ENCODE measurements at places on chromosomes 13 and 19.

DNA sequence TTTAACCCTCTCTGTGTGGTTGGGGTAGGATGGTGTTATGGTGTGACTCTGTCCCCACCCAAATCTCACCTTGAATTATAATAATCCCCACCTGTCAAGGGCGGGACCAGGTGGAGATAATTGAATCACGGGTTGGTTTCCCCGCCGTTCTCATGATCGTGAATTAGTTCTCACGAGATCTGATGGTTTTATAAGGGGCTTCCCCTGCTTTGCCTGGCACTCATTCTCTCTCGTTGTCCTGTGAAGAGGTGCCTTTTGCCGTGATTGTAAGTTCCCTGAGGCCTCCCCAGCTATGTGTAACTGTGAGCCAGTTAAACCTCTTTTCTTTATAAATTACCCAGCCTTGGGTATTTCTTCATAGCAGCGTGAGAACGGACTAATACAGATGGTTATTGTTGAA is 68.8 kb downstream of the ARHGEF7 start:
- DNase-seq = no peak

- DNase-seq = peak; percentile 62
Observed at GRCh38 chr19:29672933-29673336, 7.7 kb downstream of the PLEKHF1 start.

GRCh38 chr19:55081770-55082019 is 6.0 kb downstream of the EPS8L1 start:
- DNase-seq = no peak

- DNase-seq = no peak
Observed at GRCh38 chr13:20704459-20705069, 1.1 kb downstream of the IL17D start.

DNA sequence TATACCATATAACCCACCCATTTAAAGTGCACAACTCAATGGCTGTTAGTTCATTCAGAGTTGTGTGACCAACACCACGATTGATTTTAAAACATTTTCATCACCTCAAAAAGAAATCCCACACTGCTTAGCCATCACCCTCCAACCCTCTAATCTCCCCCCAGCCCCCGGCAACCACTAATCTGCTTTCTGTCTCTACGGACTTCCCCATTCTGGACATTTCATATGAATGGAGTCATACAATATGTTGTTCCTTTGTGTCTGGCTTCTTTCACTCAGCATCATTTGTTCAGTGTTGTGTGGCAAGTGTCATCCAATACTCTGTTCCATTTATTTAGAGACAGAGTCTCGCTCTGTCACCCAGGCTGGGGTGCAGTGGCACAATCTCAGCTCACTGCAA is 4.0 kb upstream of the PNMA8B start:
- peak; percentile 35 for DNase-seq

DNA sequence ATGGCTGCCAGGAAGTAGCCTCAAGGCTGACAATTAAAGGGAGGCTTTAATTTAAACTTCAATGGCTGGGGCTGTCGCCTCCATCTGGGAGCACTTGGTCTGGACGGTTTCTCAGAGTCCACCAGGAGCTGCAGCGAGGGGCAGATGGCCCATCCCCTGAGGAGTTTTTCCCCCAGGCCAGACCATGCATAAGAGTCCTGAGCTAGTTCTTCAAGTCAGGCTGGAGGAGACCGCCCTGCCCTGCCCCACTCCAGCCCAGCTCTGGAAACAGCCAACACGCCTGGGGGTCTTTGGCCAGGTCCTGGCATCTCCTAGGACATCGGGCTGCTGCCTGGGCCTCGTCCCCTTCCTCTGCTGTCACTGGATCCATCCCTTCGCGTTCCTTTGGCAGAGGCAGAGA is 5.3 kb upstream of the ACTN4 start:
- no peak for DNase-seq

DNA sequence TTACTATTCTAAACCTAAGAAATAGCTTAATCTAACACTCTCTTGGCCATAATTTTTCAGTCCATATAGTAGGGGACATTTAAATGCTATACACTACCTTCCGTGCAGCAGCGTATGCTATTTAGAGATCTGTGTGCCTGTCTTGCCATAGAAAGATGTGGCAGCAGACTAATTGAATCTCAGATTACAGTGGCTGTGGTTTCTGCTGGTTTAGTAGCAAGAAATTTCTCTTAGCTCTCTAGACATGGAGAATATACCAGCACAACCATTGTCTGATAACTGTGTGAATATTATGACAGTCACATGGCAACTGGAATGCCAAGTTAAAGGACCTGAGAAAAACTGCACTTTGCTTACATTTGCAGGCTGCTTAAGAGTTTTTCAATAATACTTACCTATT is 672.4 kb upstream of the MIR17HG start:
- DNase-seq = no peak

DNA sequence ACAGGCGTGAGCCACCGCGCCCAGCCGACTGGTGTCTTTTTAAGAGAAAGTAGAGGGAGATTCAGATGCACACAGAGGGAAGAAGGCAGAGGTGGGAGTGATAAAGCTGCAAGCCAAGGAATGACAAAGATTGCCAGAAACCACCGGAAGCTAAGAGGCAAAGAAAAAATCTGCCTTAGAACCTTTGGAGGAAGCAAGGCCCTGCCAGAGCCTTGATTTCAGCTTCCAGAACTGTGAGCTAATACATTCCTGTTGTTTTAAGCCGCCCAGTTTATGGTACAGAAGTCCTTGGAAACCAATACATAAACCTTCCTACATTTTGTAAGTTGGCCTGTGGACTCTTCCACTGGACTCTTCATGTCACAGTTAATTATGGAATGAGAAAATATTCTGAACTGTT is 71.7 kb upstream of the SOX21 start:
- DNase-seq = no peak

DNA sequence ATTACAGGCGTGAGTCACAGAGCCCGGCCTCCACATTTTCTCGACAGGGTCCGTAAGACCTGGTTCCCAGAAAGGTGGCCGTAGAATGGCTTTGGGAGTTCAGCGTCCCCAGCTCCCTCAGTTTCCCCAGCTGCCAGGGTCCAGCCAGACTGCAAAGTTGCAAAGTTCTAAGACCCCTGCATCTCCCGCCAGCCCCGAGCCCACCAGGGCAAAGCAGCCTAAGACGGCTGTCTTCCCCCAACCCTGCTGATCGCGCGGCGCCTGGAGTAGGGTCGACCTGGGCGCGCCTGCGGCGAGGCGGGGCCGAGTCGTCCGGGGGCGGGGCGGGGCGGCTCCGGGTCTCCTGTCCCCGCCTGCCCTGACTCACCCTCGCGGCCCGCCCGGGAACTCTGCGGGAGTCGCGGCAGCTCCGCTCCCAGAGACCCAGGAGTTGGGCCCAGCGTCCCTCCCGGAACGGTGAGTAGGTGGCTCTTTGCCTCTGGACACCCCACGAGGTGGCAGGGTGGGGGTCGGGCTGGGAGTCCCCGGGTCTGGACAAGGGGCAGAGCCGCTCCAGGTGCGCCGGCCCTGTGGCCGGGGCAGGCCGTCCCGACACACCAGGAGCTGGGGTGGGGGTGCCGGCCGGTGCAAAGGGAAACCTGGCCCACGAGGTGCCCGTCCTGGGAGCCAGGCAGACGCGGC is at the start of gene LRRC8E:
Gene LRRC8E (plus strand): TSS at position 366 of the 681 bp plus-strand sequence. CDS start 7,094 bp downstream, outside the sequence.
- DNase-seq = peak; percentile 42

DNA sequence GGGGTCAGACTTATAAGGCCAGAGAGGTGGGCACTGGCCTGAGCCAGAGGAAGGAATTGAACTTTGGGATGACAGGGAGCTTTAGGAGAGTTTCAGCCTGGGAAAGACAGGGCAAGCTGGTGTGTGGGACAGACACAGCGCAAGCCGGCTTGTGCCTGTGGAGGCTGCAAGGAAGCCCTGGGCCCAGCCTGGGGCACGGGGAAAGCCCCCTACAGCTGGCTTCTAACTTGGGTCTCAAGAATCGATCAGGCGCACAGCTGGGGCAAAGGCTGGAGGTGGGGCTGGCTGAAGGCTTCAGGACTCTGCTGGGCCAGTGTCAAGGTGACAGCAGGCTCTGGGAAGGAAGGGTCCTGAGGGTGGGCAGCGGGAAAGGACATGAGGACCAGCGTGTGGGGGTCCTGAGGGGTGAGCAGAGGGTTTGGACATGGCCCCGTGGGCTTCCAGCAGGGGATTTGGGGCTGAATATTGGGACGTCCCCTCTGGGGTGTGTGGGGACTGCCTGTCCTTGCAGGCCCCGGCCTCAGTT is 3.0 kb downstream of the PTOV1 start:
- DNase-seq = no peak

DNA sequence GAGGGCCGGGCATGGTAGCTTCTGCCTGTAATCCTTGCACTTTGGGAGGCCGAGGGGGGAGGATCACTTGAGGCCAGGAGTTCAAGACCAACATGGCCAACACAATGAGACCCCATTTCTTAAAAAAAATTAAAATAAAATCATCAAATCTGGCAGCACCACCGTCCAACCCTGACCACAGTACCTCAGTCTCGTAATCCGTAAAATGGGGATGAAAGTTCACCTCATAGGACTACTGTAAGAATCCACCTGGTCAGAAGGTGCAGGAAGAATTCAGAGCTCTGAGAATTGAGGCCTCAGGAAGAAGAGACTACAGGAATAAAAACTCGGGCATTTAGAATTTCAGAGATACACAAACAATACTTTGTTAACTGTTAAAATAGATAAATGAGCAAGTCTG is 3.1 kb downstream of the PPP1R13L start:
- DNase-seq = no peak

DNA sequence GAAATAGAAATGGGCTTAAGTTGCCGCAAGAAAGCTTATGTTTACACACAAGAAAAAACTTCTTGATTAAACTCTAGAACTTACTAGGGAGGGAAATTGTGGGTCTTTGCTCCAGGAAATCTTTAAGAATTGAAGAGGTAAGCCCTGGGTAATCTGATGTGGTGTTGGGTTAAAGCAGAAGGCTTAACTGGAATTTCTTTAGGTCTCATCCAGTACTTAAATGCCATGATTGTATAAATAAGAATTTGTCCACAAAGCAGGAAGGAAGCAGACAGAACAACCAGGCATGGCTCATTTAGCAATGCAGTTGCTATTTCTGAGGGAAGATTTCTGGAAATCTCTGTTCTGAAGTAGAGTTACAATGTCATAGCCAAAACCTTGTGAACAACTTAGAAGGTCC is 360.4 kb downstream of the KLF5 start:
- DNase-seq = no peak

- DNase-seq = no peak
Observed at GRCh38 chr19:40110570-40110969, 19.8 kb upstream of the ZNF780A start.

GRCh38 chr19:50061650-50062049 is 35.8 kb downstream of the ZNF473 start:
- DNase-seq = no peak

DNA sequence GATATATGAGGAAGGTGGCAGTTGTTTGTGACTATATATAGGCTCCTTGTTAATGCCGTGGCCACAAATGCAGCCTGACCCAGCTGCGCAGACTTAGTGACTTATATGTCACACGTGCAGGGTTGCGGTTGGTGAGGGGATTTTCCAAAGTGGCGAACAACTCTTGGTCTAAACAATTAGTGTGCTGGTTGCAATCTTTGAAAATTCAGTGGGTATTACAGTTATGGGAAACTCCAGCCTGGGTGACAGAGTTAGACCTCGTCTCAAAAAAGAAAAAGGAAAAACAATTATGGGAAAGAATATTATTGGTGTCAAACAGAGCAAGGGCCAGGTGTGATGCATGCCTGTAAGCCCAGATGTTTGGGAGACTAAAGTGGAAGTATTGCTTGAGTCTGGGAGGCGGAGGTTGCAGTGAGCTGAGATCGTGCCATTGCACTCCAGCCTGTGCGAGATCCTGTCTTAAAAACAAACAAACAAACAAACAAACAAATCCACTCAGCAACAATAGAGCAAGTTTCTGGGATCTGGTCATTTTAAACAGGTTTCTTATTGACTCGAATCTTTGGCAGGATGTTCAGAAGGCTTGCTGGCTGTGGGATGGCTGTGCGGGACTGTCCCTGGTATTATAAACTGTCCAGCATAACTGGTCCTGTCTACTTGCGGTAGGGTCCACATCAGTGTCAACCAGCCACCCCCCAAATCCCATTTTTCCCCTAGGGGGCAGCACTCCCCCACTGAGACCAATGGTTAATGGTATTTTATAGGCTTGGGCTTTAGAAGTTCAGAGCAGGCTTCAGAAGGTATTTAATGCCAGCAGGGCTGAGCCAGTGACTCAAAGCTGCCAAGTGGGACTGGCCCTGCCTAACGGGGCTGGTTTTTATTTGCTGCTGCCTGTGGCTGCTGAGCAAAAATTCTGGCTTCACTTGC is 15.4 kb downstream of the RELB start:
- peak; percentile 68 for DNase-seq

GRCh38 chr13:41565846-41566245 is 108.5 kb downstream of the RGCC start:
- no peak for DNase-seq

- DNase-seq = no peak
Observed at GRCh38 chr13:47004540-47004939, 107.7 kb upstream of the HTR2A start.

DNA sequence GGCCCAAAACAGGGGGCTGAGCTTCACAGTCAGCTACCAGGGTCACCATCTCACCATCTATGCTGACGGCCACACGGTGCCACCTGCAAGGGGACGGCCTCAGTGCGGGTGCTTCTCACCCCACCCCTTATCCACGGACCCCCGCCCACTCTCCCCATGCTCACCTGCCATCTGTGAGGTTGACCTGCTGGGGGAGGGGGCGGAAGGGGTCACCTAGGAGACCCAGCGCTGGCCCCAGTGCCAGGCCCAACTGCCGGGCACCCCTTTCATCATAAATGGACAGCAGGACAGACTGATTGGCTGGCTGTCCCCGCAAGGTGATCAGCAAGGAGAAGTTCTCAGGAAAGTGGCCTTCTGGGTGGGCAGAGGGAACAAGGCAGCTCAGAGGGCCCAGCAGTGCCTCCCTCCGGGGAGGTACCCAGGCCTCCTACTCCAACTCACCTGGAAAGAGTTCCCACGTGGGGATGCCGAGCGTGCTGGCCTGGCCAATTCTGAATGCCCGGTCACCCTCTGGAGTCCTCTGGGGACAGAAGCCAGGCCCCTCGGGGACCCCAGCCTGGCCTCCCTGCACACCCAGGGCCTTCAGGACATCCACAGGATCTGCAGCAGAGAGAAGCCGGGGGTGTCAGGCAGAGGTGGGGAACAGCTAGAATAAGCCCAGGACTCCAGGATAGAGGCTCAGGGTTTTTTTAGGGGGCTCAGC is 4.5 kb downstream of the COL5A3 start:
- DNase-seq = no peak

DNA sequence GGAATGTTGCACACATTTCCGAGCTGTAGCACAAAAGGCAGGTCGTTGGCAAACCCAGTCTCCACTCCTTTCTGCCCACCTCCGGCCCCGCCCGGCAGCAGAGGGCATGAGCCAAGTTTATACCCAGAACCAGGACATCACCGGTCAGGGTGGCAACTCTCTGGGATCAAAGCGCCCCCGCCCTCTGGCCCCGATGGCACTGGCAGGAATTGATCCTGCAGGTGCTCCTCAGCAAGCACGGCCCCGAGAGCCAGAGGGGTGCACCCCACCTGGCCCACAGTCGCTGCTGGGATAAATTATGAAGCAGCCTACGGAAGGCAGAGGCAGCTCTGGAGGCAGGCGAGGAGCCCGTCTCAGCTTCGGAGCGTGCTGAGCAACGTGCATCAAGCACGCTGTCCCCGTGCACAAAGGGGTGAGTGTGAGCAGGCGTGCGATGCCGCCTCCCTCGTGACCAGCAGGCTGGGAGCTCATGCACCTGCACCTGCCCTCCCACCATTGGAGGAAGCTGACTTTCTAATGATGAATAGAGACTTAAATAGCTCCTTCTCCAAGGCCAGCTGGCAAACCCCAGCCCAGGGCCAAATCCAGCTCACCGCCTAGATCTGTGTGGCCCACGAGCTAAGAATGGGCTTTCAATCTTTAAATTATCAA is 25.7 kb downstream of the SHC2 start:
- DNase-seq = no peak
